ENCODE measurements at places on chromosomes 16 and 17.

- DNase-seq: no peak
These were observed 141.2 kb downstream of the AATF start for GRCh38 chr17:37089956-37090355.

GRCh38 chr16:88691924-88692560 is 5.7 kb upstream of the SNAI3 start:
- no peak for DNase-seq

- DNase-seq: no peak
These were observed 55.4 kb upstream of the CREBBP start for GRCh38 chr16:3935921-3936320.

DNA sequence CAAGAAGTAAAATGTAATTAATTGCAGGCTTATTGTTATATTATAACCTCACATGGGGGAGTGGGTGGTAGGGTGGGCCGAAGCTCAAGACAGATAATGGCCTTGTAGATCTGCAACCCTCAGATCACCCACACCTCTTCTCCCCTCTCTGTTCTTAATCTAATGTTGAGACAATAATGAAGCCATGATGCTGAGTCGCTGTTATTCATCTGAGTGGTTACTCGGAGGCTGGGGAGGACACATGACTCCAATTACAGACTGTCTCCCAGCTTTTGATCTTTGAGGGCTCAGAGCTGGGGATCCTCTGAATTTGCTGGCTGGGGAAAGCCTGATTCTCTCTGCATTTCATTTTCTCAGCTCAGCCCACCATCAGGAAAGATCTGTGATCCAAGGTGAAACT is 275.3 kb downstream of the SHISA9 start:
- DNase-seq: peak; percentile 0

GRCh38 chr17:5809056-5809455 is 224.7 kb upstream of the NLRP1 start:
- no peak for DNase-seq

GRCh38 chr16:25730396-25730795 is 38.6 kb downstream of the HS3ST4 start:
- DNase-seq: no peak

DNA sequence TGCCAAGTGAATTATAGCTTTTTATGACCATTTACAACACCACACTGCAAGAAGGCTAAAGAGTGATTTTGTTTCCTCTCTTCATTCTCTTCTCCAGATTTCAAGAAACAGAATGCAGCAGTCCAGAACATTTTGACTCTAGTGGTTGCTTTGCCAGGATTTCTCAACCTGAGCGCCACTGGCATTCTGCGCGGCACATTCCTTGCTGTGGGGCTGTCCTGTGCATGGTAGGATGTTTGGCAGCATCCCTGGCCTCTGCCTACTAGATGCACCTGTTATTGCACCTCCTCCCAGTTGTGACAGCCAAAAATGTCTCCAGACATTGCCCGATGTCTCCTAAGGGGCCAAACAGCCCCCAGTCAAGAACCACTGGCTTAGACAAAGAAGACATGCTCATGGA is 25.7 kb upstream of the SLC39A11 start:
- no peak for DNase-seq

- no peak for DNase-seq
These were observed 44.5 kb downstream of the CLEC16A start for GRCh38 chr16:10988879-10989278.

GRCh38 chr17:32627239-32627996 is 140.6 kb downstream of the CDK5R1 start:
- no peak for DNase-seq

GRCh38 chr16:69223882-69224281 is 36.9 kb downstream of the SNTB2 start:
- DNase-seq: peak; percentile 71

- DNase-seq: no peak
These were observed 15.6 kb downstream of the USP10 start for GRCh38 chr16:84715424-84715823.

DNA sequence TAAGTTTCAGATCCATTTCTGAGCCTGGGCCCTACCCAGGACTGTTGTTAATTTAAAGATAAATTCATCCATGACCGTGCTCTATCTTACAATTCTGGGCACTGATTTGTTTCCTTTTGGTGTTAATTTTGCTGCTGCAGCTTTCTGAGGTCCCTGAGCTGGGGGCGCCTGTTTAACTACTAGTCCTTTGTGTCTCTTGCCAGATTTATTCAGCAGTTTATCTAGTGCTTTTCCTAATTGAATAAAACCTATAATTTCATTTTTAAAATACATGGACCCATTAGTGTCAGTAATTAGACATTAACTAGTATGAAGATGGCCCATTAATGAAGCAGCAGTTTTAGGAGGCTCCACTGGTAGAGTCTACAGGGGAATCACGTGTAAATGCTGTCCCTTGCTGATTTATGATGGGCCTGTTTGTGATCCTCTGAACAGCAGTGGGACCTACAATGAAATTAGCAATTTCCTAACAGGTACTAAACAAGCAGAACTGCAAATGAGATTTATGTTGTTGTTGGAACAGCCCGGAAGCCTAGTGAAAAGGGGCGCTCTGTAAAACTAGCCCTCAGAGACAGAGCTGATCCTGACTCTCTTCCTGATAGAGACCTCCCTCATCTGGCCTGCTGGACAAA is 54.7 kb downstream of the HS3ST2 start:
- no peak for DNase-seq

GRCh38 chr16:30004811-30005242 is 6.0 kb downstream of the DOC2A start:
- no peak for DNase-seq

DNA sequence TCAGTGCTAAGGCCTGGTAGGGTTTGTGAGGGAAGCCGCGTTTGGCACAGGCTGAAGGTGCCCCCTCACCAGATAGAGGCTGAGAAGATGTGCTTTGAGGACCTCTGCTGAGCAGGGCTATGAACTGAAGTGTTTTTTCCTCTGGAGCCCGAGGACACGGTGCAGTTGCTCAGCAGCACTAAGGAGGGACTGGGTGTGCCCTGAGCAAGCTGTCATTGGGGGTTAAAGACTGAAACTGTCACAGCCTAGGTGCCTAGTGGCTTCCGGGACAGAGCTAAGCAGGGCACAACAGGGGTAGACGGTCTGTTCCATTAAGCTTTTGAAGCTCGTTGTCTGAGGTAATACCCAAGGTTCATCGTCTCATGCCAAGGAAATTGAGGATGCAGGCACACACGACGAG is 24.8 kb upstream of the ASGR2 start:
- DNase-seq: no peak

DNA sequence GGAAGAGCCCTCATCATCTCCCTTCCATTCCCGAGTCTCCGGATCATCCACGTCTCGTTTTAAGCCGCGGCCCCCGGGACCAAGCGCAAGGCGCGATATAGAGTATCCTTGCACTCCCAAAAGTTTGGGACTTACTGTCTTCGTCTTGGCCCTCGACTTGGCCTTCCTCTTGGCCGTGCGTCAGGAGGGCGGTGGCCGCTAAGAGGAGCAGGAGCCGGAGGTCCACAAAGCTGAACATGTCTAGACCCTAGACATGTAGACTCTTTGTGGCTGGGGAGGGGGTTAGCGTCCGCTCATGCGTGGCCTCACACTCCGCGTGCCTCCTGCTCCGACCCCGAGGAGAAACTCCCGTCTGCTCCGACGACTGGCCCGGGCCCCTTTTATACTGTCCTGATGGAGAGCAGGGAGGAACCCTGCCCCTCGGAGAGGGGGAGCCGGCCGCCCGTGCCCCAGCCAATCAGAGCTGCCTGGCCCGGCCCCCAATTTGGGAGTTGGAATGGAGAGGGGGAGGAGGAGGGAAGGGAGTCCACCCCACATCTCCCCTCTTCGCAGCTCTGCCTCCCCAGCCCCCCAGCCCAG is at the start of gene COL1A1:
Gene COL1A1, minus strand, starts transcription at position 356 of the 579 bp plus-strand sequence. Its CDS starts 118 bp downstream, at position 238.
- peak; percentile 87 for DNase-seq

GRCh38 chr17:50112694-50113093 is 17.3 kb downstream of the SAMD14 start:
- DNase-seq: no peak

DNA sequence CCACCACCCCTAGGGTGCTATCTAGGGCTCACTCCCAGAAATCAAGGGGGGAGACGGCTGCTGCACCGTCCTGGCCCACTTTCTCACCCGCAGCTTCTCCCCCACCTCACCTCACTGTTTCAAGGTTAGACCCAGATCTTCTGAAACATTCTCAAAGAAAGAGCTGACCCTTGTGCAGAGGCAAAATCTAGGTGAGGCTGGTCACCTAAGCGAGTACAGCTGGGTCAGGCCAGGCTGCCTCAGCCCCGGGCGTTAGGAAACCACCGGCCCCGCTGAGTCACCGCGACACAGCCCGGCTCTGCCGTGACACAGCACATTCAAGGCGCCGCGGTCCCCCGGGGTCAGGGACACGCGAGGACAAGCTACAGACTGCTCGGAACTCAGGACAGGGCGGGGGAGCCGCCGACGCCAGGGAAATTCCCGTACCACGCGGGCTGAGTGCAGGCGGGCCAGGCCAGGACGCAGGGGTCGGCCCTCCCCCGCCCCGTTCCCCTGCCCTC is 27.1 kb downstream of the GNPTG start:
- peak; percentile 50 for DNase-seq

DNA sequence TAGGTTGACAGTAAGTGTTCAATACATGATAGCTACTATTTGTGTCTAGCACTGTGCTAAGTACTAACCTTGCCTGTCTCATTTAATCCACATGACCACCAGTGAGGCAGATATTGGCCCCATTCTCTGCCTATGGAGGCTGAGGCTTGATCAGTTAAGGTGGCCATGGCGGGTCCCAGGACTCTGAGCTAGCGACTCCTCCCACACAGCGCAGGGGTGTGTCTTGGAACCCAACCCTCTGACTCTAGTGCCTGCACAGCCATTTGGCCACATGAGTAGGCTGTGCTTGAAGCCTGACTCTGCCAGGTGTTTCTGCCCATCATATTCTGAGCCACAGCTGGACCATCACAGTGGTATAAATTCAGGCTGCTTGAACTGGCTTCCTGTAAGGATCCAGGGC is 6.4 kb downstream of the NHERF1 start:
- no peak for DNase-seq

- DNase-seq: no peak
These were observed 39.6 kb downstream of the MAP2K6 start for GRCh38 chr17:69454051-69454450.

- DNase-seq: no peak
These were observed 66.6 kb upstream of the ELAC2 start for GRCh38 chr17:13084420-13084819.

- DNase-seq: no peak
These were observed 5.2 kb upstream of the SMARCD2 start for GRCh38 chr17:63847525-63848249.

DNA sequence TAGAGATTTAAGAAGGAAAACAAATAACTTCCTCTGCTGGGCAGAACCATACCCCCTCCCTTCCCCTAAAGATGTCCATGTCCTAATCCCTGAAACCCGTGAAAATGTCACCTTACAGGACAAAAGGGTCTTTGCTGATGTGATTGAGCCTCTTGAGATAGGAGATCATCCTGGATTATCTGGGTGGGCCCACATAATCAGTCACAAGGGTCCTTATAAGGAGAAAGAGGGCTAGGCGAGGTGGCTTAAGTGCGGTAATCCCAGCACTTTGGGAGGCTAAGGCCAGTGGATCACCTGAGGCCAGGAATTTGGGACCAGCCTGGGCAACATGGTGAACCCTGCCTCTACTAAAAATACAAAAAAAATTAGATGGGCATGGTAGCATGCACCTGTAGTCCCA is 12.0 kb upstream of the SLC39A11 start:
- no peak for DNase-seq

DNA sequence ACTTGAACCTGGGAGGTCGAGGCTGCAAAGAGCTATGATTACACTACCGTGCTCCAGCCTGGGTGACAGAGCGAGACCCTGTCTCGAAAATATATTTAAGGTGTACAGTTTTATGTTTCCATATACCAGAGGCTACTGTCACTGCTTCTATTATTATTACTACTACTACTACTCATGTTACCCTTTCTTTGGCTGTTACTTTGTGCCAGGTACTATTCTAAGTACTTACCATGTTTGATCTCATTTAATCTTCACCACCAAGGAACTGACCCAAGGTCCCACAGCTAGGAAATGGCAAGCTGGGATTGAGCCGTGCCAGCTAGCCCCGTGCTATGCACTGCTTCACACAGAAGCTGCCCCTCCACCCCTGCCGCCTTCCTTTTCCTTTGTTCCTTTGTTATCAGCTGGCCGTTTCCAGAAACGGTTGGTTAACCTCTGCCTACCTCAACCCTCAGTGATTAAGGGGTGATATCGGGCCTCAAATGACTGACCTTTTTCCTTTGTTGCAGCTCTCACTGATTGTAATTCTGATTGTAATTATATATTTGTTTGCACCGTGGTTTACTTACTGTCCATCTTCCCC is 78.4 kb downstream of the ABCC1 start:
- DNase-seq: no peak
